Urothelium cell line (cell line): ENCODE measurements at places on chromosomes 7 and 10.

- DNase-seq: no peak
Measured at GRCh38 chr7:95503271-95504131, 17.8 kb downstream of the ASB4 start.

DNA sequence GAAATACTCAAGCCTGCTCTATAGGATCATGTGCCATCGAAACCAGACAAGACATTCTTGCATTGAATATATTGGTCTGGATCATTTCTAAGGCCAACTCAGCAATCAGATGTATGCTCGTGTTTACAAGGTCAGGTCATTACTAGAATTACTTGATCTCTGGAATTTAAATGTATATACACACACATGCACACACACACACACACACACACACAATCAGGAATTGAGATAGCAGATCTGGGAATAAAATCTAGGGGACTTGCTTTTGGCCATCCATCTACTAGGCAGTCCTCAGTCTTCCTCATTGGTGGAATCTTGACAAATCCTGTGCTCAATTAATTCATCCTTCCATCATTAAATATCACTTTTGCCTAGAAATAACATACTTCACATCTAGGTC lies 3.6 kb downstream of the OPTN start:
- no peak for DNase-seq

DNA sequence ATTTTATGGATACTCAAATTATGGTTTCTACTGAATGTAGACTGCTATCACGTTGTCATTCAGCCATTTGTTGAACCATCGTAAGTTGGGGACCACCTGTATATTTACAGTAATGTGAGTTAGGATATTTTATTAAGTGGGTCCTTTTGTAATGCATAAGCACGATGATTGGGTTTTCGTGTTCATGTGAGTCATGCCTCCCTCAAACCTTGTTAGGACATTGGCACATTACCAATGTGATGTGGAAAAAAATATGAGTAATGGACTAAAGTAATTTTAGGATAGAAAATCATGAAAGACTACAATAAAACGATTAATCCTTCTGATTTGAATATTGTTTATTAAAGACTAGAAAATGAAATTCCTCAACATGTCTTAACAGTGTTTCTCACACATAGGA lies 8.7 kb downstream of the SMC3 start:
- DNase-seq: no peak

DNA sequence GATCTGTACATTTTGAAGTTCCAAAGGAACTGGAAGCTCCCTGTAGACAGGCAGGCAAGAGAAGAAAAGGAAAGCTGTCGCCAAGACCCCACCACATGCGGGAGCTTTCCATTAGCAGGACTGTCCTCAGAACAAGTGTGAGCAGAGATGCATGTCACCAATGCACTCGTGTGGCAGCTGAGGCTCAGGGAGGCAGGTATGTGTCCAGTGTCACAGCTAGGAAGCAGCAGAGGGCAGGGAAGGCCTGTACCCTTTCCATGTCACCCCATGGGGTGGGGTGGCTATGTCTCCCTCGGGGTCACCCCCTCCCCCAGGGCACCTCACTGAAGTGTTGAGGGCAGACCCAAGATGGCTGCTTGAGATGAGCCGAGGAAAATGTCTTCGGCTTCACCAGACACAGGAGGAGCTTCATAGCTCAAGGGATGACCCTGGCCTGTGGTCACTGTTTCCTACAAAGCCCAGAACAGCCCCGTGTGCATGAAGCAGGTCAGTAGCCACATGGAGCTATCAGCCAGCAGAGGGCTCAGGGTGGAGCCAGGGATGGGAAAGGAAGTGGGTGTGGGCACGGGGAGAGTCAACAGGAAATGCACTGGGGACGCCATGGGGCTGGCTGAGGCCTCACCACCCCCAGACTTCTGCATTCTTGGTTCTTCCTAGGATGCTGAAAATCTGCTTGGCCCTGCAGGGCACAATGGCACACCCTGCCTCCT lies 96.6 kb downstream of the FAM53B start:
- DNase-seq: no peak

GRCh38 chr7:12588259-12588904 lies 17.9 kb downstream of the SCIN start:
- no peak for DNase-seq
